ENCODE measurements at places on chromosomes 4 and X.
A peak's percentile ranks its signal among the peaks of the same experiment; 100 is the strongest.

GRCh38 chr4:25481648-25482047 is 104.6 kb downstream of the ANAPC4 start:
- DNase-seq = no peak

- DNase-seq = no peak
Measured at GRCh38 chrX:127259742-127260141, 440.2 kb downstream of the PRR32 start.

DNA sequence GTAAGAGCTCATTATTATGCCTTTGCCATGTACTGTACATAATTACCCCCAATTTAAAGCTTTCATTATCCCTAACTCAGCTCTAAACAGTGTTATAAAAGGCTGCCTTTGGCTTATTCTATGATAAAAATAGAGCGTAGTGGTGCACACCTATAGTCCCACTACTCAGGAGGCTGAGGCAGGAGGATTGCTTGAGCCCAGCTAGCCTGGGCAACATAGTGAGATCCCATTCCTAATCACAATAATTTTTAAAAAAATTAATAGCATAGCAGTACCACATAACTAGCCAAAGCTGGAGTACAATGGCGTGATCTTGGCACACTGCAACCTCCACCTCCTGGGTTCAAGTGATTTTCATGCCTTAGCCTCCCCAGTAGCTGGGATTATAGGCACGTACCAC is 112.4 kb downstream of the PDS5A start:
- DNase-seq = no peak

DNA sequence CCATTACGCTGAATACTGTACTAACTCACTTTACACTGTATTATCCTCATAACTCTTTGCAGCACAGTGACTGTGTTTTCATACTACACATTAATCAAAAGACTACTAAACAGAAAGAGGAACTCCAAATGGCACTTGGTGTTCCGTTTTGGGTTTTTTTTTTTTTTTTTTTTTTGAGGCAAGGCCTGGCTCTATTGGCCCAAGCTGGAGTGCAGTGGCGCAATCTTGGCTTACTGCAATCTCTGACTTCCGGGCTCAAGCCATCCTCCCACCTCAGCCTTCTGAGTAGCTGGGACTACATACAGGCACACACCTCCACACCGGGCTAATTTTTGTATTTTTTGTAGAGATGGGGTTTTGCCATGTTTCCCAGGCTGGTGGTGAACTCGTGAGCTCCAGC is 10.7 kb downstream of the KLHL8 start:
- DNase-seq = no peak

- no peak for DNase-seq
Measured at GRCh38 chr4:35342833-35343232, 901.5 kb downstream of the ARAP2 start.

- DNase-seq = no peak
Measured at GRCh38 chr4:125315576-125316400, 1.0 kb downstream of the FAT4 start.

DNA sequence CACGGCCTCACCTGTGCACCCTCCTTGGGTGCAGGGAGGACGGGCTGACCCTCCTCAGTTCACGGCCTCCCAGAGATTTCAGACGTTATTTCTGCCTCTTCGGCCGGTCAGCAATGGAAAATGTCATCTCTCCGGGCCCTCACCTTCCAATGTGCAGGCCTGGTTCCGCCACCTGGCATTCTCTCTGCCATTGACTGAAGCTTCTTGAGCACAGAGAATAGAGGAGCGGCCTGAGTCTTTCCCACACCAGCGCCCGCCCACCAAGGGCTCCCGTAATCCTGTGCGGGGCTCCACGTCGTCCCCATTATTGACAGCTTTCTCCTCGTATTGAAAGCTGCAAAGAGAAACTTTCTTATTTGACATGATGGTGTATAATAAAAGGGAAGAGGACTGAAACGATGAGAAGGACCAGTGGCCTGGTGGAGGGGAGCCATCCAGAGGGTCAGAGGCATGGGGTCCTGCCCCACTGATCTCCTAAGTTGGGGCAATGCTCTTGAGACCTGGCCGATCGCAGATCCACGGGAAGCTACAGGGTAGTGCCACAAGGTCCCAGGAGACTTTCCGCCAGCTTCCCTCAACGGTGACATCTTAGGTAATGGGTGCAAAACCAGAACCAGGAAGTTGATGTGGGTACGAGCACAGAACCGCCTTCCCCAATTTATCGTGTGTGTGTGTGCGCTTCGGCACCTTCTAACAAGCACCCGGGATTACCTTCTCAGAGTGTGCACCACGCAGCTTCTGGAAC is 20.6 kb downstream of the HTRA3 start:
- DNase-seq = no peak

- DNase-seq = no peak
Measured at GRCh38 chr4:185881430-185881829, 69.4 kb upstream of the SORBS2 start.

- DNase-seq = no peak
Measured at GRCh38 chrX:3280706-3281105, 65.7 kb downstream of the MXRA5 start.

DNA sequence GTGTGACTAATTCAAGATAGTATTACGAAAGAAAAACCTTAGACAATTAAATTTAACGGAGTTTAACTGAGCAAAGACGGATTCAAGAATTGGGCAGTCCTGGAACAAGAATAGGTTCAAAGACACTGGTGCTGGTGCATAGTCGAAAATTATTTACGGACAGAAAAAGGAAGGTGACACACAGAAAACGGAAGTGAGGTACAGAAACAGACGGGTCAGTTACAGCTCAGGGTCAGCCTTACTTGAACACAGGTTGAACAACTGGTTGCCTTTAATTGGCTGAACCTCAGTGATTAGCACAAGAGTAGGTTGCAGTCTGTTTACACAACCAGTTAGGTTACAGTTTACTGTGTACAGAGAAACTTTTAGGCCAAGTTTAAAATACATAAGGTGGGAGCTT is 31.5 kb downstream of the KLHL8 start:
- DNase-seq = no peak

- no peak for DNase-seq
Measured at GRCh38 chr4:48112017-48112667, 21.9 kb downstream of the TXK start.

- DNase-seq = no peak
Measured at GRCh38 chrX:46587158-46587557, 13.6 kb downstream of the CHST7 start.

- DNase-seq = no peak
Measured at GRCh38 chrX:48823053-48823452, 3.3 kb upstream of the ERAS start.

GRCh38 chr4:119041951-119042560 is 93.6 kb upstream of the MYOZ2 start:
- peak; percentile 91 for DNase-seq

DNA sequence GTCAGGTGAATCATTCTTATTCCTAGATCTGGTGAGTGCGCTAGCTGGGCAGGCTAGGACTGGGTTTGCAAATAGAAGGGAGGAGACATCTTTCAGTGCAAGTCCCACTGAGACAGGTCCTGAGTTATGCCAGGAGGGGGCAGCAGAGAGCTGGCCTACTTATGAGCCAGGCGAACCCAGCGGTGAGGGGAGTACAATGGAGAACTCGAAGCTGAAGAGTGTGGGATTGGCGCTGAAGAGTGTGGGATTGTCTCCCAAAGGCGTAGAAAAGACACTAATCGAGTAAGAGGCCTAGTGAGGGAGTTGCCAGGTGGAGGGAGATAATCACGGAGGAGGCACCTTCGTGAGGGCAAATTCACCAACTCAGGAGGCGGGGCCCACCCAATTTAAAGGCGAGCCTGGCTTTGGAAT is 91.7 kb upstream of the CXorf66 start:
- peak; percentile 79 for DNase-seq

DNA sequence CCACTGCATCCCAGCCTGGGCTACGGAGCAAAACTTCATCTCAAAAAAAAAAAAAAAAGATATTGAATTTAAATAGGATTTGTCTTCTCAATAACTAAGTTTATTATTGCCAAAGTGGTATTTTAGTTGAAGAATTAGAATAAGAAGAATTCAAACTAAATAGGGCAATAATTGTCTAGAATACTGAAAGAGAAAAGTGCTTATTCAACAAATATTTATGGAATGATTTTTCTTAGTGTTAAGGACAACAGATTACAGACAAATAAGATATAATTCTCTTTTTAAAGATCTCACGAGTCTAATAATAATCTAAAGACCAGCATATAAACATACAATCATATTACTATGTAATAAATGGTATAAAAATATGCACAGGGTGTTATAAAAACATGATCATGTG is 33.6 kb upstream of the ZFP42 start:
- DNase-seq = no peak

GRCh38 chr4:146123231-146123630 is 52.3 kb upstream of the LSM6 start:
- no peak for DNase-seq

DNA sequence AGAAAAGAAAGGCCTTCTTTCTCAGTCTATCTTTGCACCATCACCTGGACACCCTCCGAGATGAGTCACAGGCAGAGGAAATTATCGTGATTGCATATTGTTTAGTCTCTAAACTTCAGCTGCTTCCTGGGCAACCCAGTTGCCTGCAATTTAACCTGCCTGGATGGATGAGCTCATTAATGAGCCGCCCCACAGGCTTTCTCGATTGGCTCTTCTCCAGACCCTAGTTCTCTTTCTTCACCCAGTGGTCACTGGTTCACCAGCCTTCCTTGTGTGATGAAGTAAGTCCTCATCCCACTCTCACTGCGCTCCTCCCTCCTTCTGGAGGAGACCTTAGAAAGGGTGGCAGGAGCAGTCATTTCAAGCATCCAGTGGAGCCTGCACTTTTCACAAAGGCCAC is 94.4 kb downstream of the SOWAHB start:
- peak; percentile 77 for DNase-seq

GRCh38 chr4:26985873-26986272 is 125.2 kb downstream of the STIM2 start:
- no peak for DNase-seq

GRCh38 chrX:2652106-2652505 is 39.0 kb upstream of the CD99 start:
- no peak for DNase-seq

DNA sequence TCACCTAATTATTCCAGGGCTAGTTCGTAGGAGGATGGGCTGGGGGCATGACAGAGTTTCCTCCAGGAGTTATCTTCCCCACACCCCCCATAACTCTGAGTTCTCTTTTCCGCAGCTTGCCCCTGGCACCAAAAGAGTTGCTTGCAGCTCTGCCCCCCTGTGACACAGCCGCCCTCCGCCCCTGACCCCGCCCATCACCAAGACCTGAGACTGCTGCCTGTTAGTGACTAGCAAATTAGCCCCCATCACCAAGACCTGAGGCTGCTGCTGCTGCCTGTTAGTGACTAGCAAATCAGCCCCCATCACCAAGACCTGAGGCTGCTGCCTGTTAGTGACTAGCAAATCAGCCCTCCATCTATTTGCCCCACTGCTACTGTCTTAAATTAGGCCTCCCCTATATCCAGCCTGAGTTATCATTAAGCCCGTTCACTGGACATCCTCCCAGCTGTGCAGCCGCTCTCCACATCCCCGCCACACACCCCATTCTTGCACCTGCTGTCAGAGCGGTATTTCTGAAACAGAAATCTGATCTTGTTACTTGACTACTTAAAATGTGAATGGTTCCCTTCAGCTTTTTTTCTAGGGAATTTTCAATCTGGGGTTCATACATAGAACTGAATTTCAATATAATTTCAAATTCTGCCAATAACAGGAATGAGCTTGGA is 1.5 kb upstream of the PAPSS1 start:
- no peak for DNase-seq

DNA sequence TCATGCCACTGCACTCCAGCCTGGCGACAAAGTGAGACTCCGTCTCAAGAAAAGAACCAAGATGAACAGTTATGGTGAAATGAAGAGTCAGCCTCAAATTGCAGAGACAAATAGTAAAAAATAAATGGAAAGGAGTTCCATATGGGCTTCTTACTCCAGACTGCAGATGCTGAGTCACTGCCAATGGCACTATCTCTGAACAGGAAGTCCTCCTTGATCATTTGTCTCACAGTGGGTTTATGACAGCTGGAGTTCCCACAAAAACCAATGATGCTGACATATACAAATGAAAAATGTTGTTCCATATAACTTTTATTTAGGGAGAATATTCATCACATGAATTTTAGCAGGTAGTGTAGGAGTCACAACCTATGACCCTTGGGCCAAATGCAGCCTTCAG is 631.6 kb downstream of the PCDH18 start:
- DNase-seq = no peak

GRCh38 chrX:109848461-109849050 is 115.5 kb upstream of the ACSL4 start:
- DNase-seq = no peak

- peak; percentile 50 for DNase-seq
Measured at GRCh38 chr4:70739496-70740337, 18.0 kb downstream of the RUFY3 start.

- peak; percentile 35 for DNase-seq
Measured at GRCh38 chr4:143025081-143025704, 159.5 kb upstream of the USP38 start.

- no peak for DNase-seq
Measured at GRCh38 chr4:171170671-171171070, 642.5 kb upstream of the GALNTL6 start.

DNA sequence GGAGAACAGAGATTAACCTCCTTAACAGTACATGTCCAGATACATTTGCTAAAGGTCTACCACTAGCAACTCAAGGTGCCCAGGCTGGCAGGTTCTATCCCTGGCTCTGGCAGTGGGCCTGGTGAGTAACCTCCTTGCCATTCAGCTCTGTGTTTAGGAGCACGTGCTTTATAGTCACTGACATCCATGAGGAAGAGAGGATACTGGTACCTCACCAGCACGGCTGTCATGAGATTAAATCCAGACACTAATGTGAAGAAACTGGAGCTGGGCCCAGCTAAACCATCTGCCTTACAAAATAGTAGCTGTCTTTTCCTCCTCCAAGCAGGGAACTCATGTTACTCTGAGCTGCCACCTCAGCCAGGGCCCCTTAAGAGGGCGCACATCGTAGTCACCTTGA is 45.3 kb downstream of the GPRASP3 start:
- no peak for DNase-seq

DNA sequence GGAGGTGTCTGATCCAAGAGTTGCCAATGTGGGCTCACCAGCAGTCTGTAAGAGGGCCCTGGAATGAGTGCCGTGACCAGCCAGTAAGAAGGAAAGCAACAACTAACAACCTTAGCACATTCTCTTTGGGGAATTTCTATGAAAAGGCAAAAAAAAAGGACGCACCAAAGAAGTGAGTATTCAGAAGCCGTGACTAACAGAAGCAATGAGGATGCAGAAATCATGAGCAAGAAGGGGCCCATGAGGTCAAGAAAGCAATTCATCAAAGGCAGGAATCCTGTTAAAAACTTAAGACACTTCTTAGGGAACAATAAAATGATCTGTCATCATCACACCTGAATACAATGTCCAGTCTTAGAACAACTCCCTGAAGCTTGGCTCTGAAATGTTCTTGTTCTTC is 260.5 kb downstream of the RAPGEF2 start:
- no peak for DNase-seq

- DNase-seq = no peak
Measured at GRCh38 chrX:68084765-68085164, 348.5 kb downstream of the OPHN1 start.

GRCh38 chrX:13721371-13721770 is 13.0 kb downstream of the TRAPPC2 start:
- no peak for DNase-seq

- no peak for DNase-seq
Measured at GRCh38 chr4:159401791-159402380, 299.0 kb downstream of the RAPGEF2 start.

- no peak for DNase-seq
Measured at GRCh38 chr4:139919004-139919403, 235.0 kb downstream of the MAML3 start.

- DNase-seq = no peak
Measured at GRCh38 chrX:71504346-71504745, 28.6 kb upstream of the OGT start.
